H9 (cell line): ENCODE measurements at places on chromosomes 2 and 18. TPM values are rescaled to one million over a fixed set of nuclear protein-coding genes. Genes with fewer than 3 reads are reported as not detected.
A peak's percentile ranks its signal among the peaks of the same experiment; 100 is the strongest.

GRCh38 chr2:177716484-177716883, 323.9 kb downstream of the AGPS start:
- DNase-seq: no peak

DNA sequence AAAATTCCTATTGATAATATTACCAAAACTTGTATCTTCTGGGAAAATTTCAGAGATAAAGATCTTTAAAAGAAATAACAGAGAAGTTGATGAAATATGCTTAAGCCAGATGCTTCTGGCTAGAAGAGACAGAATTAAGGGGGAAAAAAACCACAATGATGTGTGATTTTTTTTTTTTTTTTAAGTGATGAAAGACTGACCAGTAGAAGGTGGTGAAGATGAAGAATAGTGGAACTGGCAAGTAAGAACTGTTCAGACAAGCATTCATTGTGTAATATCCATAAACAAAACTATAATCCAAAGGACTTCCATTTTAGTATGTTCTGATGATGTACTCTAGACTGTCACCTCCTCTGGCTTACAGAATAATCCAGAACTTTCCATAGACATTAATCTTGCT, 89.8 kb downstream of the INO80D start:
- no peak for DNase-seq

- DNase-seq: no peak
These were observed 357.8 kb downstream of the ARHGAP15 start for GRCh38 chr2:143486976-143487375.

GRCh38 chr2:157055660-157056199, 201.8 kb upstream of the GALNT5 start:
- DNase-seq: no peak

DNA sequence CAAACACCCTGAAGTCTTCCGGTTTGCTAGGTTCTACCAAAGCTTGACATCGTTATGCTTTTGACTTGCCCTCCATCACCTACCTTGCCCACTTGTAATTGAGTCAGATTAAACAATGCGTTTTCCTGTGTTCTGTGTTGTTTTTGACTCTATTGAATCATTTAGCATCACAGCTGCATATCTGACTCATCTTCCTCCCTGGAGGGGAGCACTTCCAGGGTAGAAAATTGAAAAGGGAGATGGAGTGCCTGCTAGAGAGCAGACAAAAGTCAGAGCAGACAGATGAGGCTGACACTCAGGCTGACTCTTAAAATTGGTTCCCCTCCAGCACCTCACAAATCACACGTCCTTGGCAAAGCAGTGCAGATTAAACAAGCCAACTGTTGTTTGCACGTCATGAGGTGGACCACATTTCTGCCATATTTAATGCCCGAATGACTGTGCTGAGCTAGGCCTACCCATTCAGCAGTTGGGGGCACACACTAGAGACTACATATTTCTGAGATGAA, 2.2 kb downstream of the MPP4 start:
- DNase-seq: no peak

REG3A gene
- not detected in 2 replicates for total RNA-seq

DNA sequence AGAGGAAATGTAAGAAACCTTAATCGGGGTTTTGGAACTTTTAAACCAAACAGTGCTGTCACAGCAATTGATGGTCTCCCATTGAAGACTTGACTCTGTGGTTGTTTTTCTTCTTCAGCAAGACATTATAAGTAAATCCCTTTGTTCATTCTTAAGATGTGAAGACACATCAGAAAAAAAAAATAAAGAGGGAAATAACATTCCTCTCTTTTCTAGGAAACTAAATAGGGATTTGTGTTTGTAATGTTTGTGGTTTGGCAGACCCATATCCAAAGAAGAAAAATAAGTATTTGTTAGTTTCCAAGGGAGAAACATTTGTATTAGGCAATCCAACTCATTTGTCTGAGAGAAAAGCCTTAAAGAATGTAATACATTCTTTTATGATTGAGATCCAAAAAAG, 359.9 kb downstream of the DSC3 start:
- DNase-seq: no peak

GRCh38 chr2:234422273-234422732, 74.6 kb downstream of the ARL4C start:
- DNase-seq: no peak

DNA sequence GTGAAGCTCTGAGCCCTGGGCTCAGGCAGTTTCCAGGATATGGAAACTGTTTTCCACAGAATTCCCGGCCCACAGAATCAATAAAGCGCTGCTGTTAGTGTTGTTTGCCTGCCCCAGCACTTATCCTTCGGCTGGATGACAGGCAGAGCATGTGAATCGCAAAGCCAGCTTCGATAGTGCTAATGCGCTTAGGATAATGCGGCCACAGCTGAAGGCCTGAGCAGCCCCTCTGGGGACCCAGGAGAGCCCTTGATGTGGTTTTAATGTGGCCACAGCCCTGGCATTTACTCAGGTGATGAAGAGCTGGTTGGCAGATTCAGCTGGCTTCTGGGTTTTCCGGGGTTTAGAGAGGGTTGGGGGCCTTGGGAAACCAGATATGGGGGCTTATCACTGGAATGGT, 23.7 kb downstream of the PCARE start:
- no peak for DNase-seq

DNA sequence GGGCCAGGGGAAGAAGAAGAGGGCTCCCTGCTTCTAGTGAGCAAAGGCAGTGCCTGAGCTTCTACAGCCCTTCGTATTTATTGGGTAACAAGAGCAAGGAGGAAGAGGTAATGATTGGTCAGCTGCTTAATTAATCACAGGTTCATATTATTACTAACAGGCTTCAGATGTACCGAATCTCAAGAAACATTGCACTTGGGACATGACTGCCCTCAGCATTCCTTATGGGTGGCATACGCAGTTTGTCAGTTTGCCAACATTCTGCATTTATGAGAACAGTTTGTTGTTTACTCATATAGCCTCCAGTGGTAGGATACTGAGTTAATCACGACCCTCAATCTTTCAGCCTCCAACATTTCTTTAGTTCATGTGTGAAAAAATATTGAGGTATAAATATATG, 84.5 kb downstream of the HIBCH start:
- DNase-seq: no peak

TRIM43 gene
- total RNA-seq: not detected in 2 replicates

DNA sequence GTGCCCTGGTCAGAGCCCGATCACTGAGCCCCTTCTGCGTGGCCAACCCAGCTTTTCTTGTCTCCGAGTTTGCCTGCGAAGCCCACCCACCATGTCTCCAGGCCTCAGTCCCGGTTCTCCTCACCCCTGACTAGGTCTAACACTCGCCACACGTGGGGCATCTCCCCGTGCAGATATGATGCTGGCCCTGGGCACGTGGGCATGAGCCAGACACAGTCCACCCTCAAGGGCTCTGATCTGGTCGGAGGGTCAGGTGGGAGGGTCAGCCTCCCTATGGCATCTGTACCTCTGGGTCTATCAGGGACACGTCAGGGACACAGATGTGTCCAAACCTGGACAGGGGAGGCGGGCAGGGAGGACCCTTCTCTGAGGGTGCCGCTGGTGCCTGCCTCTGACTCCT, 95.4 kb downstream of the RHOB start:
- no peak for DNase-seq

REEP1 gene
- total RNA-seq: 0.66 and 1.3 TPM in 2 replicates

DNA sequence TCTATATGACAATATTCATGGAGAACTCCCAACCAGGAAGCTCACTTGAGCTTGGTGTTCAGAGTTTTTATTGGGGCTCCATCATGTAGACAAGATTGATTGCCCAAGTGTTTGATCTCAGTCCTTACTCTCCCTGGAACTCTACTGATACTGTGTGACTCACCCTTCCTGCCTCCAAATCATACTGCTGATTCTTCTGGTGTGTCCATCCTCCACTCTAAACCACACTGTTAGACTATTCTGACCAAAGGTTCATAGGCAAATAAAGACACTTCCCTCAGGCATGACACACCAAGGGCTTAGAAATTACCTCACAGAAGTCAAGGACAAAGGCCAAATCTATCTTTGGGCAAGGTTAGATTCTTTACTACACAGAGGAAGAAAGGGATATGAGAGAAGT, 107.9 kb upstream of the CDH20 start:
- DNase-seq: no peak

PROKR1 gene
- 1.5 TPM in 2 replicates for total RNA-seq

DNA sequence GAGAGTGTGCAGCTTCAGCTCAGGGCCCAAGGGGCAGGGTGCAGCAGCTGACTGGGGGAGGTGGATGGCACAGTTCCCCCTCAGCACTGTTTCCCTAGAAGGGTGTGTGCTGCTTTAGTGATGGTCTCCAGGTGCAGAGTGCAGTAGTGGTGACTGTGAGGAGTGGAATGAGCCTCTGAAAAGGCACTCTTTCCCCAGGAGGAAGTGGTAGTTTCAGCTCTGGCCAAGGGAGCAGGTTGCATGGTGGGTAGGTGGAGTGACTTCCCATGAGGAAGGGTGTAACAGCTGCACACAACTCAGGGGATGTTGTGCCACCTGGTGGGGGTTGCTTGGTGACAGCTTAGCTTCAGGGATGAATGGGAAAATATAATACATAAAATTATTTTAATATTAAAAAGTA, 251.5 kb upstream of the NXPH2 start:
- DNase-seq: peak; percentile 46

UGT1A6 gene
- total RNA-seq: not detected in 2 replicates

GRCh38 chr2:146669735-146670134, 1175.1 kb upstream of the ACVR2A start:
- DNase-seq: no peak

ASB18 gene
- not detected in 2 replicates for total RNA-seq

- DNase-seq: no peak
These were observed 96.2 kb downstream of the CABLES1 start for GRCh38 chr18:23231340-23232021.

DNA sequence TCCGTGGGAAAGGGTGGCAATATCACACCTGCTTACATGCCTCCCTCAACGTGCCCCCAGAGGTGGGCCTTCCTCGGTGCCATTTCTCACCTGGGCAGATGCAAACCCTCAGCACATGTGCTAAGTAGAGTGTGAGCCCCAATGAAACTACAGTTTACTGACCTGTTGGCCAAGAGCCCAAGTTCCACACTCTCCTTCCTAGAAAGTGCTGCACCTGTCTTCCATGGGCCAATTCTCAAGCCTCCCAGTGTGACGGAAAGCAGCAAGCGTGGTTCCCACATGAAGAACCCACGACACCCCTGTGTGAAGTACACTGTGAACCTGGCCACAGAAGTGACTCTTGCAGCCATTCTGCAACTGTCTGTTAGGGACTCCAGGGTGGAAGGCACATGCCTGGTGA, 73.7 kb downstream of the UXS1 start:
- no peak for DNase-seq

- DNase-seq: no peak
These were observed 180.5 kb upstream of the DTNA start for GRCh38 chr18:34529358-34530335.

DNA sequence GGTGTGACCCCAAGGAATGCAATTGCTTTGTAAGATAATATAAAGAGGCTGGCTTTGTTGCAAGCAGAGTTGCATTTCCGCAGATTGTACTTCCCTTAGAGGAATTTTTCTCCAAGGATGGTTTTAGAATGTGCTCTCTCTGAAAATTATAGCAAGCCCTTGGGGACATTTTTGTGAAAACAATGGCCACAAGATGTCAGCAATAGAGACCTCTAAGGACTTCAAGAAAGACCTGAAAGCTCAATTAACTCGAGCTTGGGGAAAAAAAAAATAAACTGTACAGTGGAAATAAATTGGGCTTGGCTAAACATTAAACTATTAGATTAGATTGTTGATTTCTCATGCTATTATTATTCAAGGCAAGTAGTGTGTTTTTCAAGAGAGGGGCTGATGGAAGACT, 81.3 kb upstream of the KYNU start:
- DNase-seq: no peak

HRH4 gene
- not detected in 2 replicates for total RNA-seq
